ENCODE measurements at places on chromosomes 4 and X.
A peak's percentile ranks its signal among the peaks of the same experiment; 100 is the strongest.

- DNase-seq, result no peak
Measured at GRCh38 chr4:131347816-131348215, 1801.3 kb upstream of the PCDH10 start.

DNA sequence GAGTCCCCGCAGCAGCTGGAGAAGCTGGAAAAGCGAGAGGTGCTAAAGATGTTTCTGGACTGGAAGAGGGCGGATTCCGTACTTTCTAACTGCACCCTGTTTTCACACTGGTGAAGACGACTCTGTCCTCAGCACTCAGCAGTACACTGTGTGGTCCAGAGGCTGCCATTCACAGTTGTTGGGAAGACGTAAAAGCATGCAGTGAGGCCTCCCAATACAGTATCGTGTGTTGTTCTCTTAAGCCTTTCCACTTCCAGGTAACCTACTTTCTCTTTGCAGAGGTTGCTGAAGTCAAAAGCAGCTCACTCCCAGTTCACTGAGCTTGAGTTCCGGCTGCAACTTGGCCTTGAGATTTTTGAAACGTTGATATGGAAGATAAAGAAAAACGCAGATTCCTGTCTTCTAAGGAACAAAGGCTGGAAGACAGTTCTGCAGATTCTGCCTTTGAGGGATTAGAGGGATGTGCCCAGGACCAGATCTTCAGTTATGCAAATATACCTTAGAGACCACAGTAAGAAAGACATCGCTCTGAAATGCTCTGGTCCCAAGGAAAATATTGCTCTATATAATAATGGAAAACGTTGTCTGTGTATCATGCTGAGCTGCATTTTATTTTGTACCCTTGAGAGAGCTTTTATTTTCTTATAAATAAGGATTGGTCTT, 540.9 kb downstream of the TRIML1 start:
- DNase-seq, result no peak

- DNase-seq, result no peak
Measured at GRCh38 chr4:139625093-139625455, 40.5 kb upstream of the MGST2 start.

GRCh38 chrX:50579955-50580354, 109.3 kb upstream of the DGKK start:
- DNase-seq, result peak; percentile 51

DNA sequence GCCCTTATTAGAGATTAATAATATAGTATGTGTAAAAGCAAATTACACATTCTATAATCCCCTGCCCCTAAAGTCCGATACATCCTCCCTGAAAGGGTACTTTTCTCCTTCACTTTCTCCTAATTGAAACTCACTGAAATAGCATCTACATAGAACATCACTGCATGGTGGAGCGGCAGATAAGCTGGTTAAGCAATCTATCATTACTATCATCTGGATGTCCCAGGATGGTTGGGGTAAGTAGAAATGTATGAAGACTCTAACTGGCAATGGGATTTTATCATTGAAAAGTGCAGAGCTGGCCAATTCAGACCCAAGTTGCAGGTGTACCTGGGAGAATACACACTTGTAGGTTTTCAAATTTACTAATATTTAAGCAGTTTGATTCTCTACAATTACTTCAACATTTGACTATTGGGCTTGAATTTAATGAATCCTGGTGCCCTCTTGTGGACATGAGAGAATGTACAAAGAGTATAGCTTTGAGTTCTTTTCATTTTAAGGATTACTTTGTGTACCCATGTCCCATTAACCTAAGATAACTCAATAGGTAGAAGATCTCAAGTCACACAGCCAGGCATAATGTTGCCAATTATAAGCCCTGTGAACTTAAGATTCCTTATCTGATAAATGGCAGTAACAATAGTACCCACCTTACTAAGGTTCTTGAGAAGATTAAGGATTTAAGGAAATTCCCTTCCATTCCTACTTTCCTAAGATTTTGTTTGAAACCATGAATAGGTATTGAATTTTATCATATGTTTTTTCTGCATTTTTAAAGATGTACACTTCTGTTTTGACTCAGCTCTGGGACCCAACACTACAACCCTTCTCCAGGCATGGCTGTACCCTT, 69.8 kb downstream of the SHROOM3 start:
- DNase-seq, result peak; percentile 65

DNA sequence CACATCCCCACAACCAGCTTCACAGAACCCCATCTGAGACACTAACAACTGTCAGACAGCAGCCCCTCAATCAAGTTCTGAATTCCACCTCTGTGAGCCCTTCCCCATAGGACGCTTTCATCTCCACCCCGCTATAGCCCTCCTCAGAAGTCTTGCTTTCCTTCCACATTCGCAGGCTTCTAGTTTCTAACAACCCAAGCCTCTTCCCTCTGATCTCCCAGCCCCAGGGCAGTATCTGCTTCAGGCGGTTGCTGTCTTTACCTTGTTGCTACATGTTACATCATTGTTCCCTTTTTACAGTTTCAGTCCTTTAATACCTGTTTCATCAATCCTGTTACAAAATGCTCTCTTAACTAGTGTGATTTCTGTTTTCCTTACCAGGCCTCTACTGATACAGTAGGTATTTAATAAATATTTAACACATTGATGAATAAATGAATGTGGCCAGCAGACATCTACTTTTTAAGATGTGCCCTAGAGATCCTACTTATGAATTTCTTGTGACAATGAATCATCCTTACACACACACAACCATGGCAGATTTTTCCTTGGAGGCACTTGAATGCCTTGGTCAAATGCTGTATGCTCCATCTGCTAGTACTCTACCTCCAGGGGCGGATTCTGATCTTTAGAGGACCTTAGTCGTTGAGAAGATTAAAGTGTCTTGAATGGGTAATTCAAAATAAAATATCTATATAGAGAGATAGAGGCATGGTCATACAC, 164.7 kb upstream of the SLIT2 start:
- no peak for DNase-seq

DNA sequence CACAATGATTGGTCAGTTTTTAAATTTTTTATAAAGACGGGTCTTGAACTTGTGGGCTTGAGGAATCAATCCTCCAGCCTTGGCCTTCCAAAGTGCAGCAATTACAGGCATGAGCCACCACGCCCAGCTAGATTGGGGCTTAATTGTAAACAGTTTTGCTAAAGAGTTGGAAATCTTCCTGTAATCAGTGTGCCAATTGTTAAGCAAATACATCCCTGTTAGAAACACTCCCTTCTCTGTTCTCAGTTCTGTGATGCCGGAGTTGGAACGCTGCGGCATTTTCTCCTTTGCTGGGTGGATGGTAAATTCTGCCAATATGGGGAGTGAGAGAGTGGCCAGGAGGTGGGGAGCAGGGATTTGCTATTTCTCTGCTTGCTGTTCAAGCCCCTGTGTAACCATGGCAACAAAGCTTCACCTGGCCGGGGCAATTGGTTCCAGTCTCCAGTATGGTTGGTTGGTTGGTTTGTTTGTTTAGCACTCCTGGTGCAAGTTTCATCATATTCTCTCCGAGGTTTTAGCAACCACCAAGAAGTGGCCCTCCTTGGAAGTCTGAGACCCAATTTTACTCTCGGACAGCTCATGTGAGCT, 3.0 kb upstream of the SPATA4 start:
- no peak for DNase-seq
